ENCODE measurements at places on chromosomes 16 and 17.

DNA sequence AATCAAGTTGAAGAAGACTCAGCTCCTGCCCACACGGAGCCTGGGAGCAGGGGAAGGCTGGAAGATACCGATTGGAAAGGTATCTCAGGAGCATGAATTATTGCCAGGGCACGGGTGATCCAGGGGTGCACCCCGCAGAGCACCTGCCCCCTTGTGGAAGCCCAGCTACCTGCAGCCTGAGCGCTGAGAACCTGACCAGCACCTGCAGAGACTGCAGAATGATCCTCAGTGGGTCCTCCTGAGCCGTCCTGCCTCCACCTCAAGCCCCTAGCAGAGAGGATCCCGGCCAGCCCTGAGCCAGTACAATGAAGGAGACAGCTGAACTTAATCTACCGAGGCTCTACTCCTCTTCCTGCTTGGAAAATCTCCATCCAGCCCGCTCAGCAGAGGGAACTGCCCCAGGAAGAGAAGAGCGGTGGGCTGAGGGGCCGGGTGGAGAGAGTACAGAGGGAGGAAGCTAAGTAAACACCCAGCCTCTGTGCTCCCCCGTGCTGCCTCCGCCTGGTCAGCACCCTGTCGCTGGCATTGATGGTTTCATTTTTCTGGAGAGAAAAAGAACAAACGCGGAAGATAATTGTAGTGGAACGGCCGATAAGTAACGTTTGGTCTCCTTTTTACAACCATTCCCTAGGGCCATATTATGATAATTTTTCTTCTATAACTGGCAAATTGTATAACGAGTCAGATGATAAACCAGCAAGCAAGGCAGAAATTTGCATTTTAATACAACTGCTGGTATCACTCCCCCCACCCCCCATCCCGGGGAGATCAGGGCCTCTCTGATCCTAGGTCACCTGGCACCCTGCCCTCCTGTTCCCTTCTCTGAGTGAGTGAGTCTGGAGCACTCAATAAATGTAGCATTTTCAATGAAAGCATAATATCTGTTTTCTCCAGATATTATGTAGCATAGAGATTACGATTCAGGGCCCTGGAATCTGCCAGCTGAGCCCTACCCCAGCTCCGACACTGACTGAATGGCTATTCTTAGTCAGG, 204.5 kb upstream of the RPL38 start:
- no peaks in the 10 kb centered on the region for H3K27me3 ChIP-seq
- no peak overlapping the region for H3K27ac ChIP-seq
- no peaks in the 10 kb centered on the region for H3K36me3 ChIP-seq
- H3K4me1 ChIP-seq = no peaks in the 10 kb centered on the region

- H3K27me3 ChIP-seq = no peaks in the 10 kb centered on the region
- H3K27ac ChIP-seq = no peak overlapping the region
- no peak overlapping the region for H3K4me3 ChIP-seq
- H3K4me1 ChIP-seq = no peaks in the 10 kb centered on the region
- no peak for DNase-seq
Observed at GRCh38 chr17:63785556-63785955, 11.6 kb downstream of the DDX42 start.

- H3K27ac ChIP-seq = no peak overlapping the region
Observed at GRCh38 chr17:33049781-33050414, 58.3 kb downstream of the SPACA3 start.

- H3K36me3 ChIP-seq = no peaks in the 10 kb centered on the region
- H3K27ac ChIP-seq = no peak overlapping the region
- DNase-seq = no peak
- H3K27me3 ChIP-seq = peaks cover 4% of the 10 kb centered on the region
- no peak overlapping the region for H3K4me3 ChIP-seq
Observed at GRCh38 chr17:34442387-34443111, 79.5 kb upstream of the CCL1 start.

DNA sequence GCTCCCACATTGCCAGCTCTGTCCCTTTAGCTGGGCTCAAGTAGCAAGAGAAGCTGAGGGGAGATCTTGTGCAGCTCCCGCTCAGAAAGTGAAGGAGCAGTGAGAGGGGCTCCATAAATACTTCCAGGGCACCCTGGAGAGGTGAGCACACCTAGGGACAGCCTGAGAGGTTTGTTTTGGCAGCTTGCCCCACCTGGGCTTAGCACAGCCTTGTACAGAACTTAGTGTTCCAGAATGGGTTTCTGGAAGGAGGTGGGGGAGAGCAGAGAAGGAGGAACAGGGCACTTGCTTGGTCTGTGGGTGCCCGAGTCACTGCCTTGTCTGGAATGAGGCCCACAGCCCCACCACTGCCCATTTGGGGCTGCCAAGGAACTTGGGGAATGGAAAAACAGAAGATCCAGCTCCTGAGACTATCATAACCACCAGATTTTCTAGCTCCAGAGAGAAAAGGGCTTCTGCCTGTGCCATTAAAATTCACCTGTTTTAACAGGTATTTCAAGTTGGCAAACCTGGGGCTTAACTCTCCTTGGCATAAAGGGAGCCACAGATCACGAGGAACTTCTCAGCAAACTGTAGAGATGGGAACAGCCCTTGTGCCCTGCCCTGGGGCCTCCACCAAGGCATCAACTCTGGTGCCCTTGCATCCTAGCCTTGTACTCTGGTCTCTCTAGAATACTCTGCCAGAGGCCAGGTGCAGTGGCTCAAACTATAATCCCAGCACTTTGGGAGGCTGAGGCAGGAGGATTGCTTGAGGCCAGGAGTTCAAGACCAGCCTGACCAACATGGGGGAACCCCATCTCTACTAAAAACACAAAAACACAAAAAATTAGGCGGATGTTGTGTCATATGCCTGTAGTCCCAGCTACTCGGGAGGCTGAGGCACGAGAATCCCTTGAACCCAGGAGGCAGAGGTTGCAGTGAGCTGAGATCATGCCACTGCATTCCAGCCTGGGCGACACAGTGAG, 1.9 kb downstream of the PRR15L start:
- H3K4me1 ChIP-seq = peaks cover 12% of the 10 kb centered on the region
- DNase-seq = no peak
- H3K27me3 ChIP-seq = peaks cover 6% of the 10 kb centered on the region
- no peak overlapping the region for H3K4me3 ChIP-seq
- no peaks in the 10 kb centered on the region for H3K36me3 ChIP-seq

- no peaks in the 10 kb centered on the region for H3K36me3 ChIP-seq
- DNase-seq = no peak
- H3K27ac ChIP-seq = no peak overlapping the region
- no peaks in the 10 kb centered on the region for H3K27me3 ChIP-seq
- no peaks in the 10 kb centered on the region for H3K4me1 ChIP-seq
Observed at GRCh38 chr17:5042157-5043022, 7.2 kb upstream of the SLC52A1 start.

GRCh38 chr16:53678756-53679343, 24.8 kb downstream of the RPGRIP1L start:
- H3K27ac ChIP-seq = no peak overlapping the region
- H3K4me3 ChIP-seq = no peak overlapping the region
- H3K4me1 ChIP-seq = no peaks in the 10 kb centered on the region
- no peaks in the 10 kb centered on the region for H3K27me3 ChIP-seq
- H3K36me3 ChIP-seq = no peaks in the 10 kb centered on the region

- no peaks in the 10 kb centered on the region for H3K4me1 ChIP-seq
- no peak overlapping the region for H3K4me3 ChIP-seq
- DNase-seq = no peak
Observed at GRCh38 chr16:71792176-71792575, 16.5 kb downstream of the AP1G1 start.

All from neural progenitor cell (in vitro differentiated cells).